ENCODE measurements at places on chromosomes 7 and 10.

DNA sequence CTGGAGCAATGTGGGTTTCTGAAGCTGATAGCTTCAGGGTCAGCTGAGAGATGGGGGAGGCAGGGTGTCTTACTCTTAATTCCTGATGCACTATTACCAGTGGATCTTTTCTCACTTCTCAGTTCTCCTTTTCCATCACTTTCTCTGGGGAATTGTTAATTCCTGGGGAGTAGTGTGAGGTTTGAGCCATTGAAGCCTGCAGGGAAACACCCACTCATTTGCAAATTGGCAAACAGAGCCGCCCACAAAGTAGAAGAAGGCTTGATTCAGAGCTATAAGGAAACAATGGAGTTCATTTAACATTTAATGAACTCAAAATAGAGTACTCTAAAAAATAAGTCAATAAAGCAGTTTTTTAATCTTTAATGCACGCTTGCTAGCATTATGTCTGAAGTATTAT, 4.3 kb upstream of the TECTB start:
- DNase-seq: no peak

DNA sequence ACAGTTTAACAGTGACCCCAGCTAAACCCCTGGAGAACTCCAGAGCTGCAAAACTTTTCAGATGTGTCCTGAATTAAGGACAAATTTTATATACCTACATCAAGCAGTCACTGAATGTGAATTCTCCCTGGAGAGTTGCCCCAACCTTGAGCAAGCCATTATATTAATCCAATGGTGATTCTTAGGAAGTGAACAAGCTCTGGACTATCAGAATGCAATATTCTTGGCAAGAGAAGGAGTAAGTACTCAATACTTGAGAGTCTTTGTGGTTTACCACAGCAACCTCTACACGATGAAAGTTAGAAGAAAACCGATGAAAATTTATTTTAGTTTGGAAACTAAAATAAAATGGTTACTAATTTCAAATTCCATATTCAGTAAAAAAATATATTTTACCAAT, 19.3 kb upstream of the ZNF365 start:
- no peak for DNase-seq

- DNase-seq: no peak
Measured at GRCh38 chr7:43856316-43856715, 13.0 kb downstream of the MRPS24 start.

- no peak for DNase-seq
Measured at GRCh38 chr7:112160771-112161150, 45.4 kb downstream of the DOCK4 start.

- no peak for DNase-seq
Measured at GRCh38 chr7:158318511-158318913, 269.1 kb downstream of the PTPRN2 start.

DNA sequence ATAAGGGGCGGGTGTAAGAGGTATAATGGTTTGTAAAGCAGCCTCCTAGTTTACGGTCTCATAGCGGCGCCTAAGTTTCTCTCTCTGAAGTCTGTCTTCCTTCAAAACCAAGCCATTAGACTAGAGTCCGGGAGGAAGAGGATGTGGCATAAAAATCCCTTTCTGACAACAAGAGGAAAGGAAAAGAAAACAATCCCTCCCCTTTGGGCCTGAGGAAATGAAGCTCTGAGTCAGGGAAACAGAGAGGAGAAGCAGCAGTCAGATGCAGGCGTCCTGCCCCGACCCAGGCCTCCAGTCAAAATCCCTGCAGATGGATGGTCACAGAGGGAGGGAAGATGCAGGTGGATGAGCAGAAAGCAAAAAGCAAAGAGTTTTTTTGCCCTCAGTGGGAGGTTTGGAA, 23.7 kb downstream of the PARP12 start:
- DNase-seq: no peak

DNA sequence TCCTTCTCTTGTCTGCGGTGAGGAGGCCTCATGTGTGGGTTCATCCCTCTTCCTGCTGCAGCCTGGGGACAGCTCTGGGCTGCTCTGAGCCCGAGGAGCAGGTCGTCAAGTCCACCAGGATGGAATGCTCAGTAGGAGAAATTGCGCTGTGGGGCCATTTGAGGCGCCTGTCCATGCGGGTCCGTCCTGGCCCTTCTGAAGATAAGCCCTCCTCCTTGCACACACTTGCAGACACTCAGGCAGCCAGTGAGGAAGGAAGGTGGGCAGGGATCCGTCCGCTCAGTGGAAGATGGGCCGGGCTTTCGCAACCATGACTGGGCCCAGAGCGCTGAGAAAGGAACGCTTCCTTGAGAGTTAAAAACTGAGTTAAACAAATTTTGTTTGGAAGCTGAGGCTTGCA, 356.8 kb downstream of the GLRX3 start:
- DNase-seq: no peak

- no peak for DNase-seq
Measured at GRCh38 chr10:61197057-61197456, 253.1 kb upstream of the RHOBTB1 start.

DNA sequence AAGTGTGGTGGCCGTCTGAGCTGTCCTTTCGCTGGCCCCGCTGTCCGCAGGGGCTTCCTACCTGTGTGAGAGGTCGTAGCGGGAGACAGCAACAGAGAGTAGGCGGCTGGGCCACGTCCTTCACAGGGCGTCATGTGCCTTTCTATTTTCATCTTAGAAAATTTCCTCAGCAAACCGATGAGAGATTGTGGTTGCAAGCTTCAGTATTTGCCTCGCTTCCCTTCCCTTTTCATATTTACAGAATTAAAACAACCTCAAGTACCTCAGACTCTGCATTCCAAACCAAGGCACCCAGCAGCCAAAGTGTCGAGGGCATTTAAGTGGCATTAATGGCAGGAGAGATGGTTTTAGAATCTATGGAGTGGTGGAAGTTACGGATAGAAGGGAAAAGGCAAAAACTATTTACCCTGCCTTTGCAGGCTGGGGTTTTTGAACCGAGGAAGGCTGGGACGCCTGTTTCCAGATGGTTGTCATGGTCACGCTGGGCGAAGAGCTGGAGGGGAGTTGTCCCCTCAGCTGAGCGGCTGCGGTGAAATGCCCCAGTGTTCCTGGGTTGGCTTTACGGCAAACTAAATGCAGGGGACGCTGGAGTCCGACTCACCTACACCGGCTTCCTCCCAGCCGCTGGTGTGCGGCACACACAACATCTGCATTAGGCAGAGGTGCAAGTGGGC, 41.9 kb downstream of the WIPI2 start:
- DNase-seq: no peak

DNA sequence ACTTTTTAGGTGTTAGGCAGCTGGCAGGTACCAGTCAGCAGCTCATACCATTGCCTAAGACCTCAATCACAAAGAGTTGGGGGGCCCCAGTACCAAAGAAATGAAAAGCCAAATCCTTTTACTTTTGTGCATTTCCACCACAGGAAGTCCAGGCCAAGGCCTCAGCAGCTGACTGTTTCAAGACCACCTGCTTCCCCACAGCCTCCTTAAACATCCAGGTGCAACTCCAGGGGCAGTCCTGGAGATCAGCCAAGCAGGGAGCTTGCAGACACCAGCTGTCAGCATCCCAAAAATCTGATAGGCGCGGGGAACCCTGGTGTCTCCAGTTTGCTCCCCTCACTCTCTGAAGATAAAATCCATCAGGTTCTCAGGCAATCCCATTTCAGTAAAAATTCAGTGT, 91.5 kb upstream of the EFCAB10 start:
- no peak for DNase-seq

GRCh38 chr7:47782022-47782421, 166.2 kb downstream of the PKD1L1 start:
- no peak for DNase-seq

DNA sequence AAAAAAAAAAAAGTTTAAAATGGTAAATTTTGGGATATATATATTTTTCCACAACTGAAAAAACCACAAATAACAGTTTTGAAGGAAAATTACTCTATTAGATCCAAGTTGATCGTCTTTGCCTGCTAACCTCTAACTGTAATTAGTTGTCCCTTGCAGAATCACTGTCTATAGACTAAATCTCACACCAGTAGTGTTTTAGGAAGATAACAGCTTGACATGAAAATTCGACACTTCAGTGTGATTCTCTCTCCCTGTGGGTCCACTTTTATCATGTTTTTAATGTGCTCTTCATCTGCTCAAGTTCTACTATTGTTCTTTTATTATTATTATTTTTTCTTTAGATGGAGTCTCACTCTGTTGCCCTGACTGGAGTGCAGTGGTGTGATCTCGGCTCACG, 24.5 kb upstream of the ARHGAP21 start:
- no peak for DNase-seq

- DNase-seq: no peak
Measured at GRCh38 chr7:20197125-20197748, 19.9 kb downstream of the MACC1 start.

DNA sequence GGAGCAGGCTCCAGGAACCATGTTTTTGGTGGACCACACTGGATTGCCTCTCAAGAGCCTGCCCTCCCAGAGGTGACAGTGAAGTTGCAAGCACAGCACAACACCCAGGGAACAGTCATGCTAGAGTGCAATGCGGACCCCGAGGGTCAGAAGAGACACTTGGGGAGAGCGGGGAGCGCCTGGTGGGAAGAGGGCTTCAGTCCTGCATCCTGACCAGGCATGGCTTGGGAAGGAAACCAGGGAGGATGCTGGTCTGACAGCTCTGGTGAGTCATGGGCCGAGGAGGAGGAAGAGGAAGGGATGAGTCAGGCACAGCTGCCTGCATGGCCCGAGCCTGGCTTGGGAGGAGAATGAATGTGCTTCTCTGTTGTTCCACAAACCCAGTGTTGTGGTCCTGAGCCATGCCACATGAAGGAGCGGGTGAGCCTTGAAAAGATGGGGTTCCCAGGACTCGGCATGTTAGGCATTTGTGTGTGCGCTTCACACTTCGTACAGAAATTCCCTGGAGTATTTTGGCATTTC, 29.5 kb upstream of the ANKRD2 start:
- no peak for DNase-seq

- DNase-seq: no peak
Measured at GRCh38 chr7:138491612-138492386, 31.7 kb downstream of the TRIM24 start.

GRCh38 chr7:136064081-136064480, 86.9 kb upstream of the MTPN start:
- no peak for DNase-seq

DNA sequence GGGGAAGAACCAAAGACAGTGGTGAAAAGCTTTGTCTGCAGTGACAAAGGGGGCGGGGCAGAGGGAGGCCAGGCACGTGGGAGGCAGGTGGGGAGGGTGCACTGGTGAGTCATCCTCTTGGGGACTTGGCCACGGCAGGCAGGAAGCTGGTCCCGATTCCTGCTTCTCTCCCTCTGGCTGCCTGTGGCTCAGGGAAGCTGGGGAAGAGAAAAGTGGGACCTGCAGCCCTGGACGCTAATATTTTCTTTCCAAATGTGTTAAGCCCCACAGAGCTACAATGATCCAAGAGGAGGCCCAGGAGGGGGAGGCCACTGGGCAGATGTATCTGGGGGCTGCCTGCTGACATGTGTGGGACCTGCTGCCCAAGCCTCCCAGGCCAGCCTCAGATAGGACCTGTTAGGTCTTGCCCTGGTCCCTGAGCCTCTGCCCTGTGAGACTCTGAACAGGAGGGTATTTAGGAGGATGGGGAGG, 231.8 kb downstream of the KCNMA1 start:
- no peak for DNase-seq

GRCh38 chr10:5942001-5942400, 35.3 kb downstream of the IL15RA start:
- DNase-seq: no peak

GRCh38 chr7:94877731-94878670, 29.4 kb upstream of the PPP1R9A start:
- DNase-seq: no peak

DNA sequence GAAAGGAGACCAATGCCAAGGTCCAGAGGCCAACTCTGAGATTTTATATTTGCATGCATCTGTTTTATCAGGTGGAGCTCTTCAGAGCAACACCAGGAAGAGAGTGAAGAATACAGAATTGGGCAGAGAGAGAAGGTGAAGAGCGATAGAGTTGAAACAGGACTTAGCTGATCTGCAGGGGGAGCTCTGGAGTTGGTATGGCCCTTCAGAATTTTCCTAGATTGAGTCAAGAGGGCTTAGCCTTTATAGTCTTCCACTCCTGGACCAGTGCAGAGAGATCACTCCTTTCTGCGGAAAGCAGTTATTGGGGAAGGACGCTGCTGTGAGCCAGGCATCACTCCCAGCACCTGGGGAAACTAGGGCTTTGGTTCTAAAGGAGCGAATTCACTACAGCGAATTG, 105.0 kb upstream of the DGKB start:
- no peak for DNase-seq

Measured in activated naive CD8-positive, alpha-beta T cell treated with anti-CD3 and anti-CD28 coated beads, Interleukin-2, amount 10 ng/mL, durations not matched to agents 7 days and 5 days (primary cell).